ENCODE measurements at places on chromosomes 6 and 20.

- no peak for DNase-seq
These were observed 106.5 kb downstream of the PHF3 start for GRCh38 chr6:63742060-63742459.

GRCh38 chr6:41371461-41371991 is 36.1 kb downstream of the NCR2 start:
- DNase-seq = no peak

GRCh38 chr6:79949233-79949632 is 1.9 kb upstream of the ELOVL4 start:
- DNase-seq = no peak

GRCh38 chr6:37657112-37657886 is 40.4 kb downstream of the MDGA1 start:
- no peak for DNase-seq

- DNase-seq = no peak
These were observed 418.0 kb upstream of the SULF2 start for GRCh38 chr20:48203252-48203651.

GRCh38 chr6:136890194-136890839 is 31.8 kb upstream of the SLC35D3 start:
- DNase-seq = no peak
